ENCODE measurements at places on chromosomes 2 and 18. TPM values are rescaled to one million over a fixed set of nuclear protein-coding genes. Genes with fewer than 3 reads are reported as not detected.

GRCh38 chr2:200756618-200757321 lies 54.9 kb upstream of the BZW1 start:
- no peak for DNase-seq

SLC5A7 gene
- polyA plus RNA-seq = 0.93 TPM

COL6A3 gene
- polyA plus RNA-seq = 490 TPM

- no peak for DNase-seq
Measured at GRCh38 chr18:6205706-6206105, 209.0 kb downstream of the L3MBTL4 start.

DNA sequence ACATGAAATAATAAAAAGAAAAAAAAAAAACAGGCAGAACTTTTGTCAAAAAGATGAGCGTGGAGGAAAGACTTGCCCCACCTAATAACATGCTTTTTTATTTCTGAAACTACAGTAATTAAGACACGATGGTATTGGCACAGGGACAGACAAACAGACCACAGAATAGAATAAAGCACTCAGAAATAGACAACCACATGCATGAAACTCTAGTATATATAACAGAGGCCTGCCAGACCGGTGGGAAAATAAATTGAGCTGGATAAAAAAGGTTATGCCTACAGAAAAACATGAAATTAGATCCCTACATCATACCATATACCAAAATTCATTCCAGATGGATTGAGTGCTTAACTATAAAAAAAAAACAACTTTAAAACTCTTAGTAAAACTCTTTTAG lies 163.1 kb downstream of the NRP2 start:
- DNase-seq = no peak

DNA sequence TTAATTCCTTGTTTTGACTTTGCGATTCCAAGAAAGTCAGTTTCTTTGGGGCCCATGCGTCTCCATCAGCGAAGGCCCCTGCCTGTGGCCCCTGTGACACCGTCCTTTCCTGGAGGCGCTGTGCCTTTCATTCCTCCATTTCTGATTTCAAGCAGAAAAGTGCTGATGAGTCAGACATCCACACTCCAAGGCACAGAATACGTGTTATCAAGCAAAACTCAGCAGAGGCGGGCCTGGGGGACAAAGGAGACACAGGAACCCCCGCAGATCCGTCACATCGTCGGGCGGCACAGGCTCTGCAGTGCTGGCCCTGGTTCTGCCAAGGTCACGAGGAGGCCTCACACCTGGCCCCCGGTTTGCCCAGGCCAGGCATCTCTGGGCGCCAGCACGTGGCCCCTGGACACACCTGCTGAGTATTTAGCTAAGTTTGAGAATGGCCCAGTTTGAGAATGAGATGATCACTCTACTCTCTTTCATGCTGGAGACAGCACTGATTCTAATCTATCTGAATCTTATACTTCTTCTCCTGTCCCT lies 7.2 kb upstream of the SALL3 start:
- no peak for DNase-seq

GRCh38 chr18:48800876-48801727 lies 149.7 kb downstream of the SMAD7 start:
- no peak for DNase-seq

GRCh38 chr18:22387787-22388186 lies 29.9 kb downstream of the CTAGE1 start:
- peak; percentile 26 for DNase-seq

DNA sequence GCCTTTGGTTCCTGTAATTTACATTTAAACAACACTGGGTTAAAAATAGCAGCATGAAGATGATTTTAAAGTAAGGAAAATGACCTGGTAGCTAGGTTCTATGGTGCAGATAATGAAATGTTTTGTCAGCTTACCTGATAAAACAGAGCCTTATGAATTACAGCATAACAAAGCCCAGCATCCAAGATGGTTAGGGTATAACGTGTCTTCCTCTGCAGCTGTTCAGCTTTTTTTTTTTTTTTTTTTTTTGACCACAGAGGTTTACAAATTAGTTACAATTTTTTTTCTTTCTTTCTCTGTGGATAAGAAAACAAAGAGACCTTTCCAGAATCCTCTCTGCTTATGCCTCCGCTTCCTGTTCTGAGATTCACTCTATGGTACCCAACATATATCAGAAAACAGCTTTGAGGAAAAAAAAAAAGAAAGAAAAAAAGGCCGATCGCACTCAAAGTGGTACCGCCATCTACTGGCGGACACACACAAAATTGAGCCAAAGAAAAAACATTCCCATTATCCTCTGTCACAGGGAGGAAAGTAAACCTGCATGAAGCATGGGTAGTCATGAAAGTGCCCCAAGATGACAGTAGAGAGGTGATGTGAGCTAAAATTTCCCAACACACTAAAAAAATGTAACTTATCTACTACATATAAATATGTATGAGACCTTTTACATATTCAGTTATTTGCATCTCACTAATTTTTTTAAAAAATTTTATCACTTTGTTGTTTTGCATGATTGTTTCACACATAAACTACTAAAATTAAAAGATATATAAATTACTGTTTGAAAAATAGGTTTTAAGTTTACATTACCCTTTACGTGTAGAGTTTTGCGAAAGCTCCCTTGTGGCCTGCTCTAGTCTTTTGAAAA lies at the start of gene SCN3A:
Gene SCN3A (minus strand): TSS at position 362 of the 871 bp plus-strand sequence. CDS start 27,656 bp downstream, outside the sequence.
- DNase-seq = peak; percentile 58

DNA sequence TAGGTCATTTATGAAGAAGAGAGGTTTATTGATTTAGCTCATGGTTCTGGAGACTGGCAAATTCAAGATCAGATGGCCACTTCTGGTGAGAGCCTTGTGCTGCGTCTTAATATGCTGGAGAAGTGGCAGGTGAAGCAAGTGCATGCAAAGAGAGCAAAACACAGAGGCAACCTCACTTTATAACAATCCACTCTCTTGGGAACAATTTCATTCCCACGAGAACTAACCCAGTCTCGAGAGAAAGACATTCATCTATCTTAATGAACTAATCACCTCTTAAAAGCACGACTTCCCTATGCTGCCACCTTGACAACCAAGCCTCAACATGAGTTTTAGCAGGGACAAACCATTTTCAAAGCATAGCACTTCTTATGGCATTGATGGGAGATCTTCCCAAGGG lies 186.5 kb upstream of the RASGRP3 start:
- no peak for DNase-seq

- no peak for DNase-seq
Measured at GRCh38 chr2:44934983-44935728, 6.3 kb upstream of the SIX3 start.

SMYD5 gene
- 29.6 TPM for polyA plus RNA-seq

GRCh38 chr2:3197308-3197707 lies 180.3 kb downstream of the EIPR1 start:
- DNase-seq = no peak

RAB12 gene
- 38.2 TPM for polyA plus RNA-seq

HOXD11 gene
- polyA plus RNA-seq = not detected

DNA sequence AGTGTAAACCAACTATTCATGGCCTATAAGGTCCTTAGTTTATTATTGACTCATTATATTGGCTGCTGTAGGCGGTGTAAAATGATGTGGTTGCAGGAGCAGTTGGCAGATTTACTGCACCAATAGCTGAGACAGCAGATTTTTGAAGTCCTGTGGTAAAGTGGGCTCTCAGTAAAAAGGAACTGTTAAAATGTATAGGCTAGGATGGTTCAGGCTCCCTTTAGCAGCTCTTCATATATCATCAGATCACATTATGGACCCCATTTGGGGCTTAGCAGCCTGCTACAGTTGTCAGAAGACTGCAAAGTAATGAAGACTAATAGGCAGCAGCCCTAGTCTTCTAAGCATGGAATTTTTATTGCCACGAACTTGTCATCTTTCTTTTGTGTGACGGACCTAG lies 27.8 kb downstream of the MTX2 start:
- DNase-seq = no peak

DNA sequence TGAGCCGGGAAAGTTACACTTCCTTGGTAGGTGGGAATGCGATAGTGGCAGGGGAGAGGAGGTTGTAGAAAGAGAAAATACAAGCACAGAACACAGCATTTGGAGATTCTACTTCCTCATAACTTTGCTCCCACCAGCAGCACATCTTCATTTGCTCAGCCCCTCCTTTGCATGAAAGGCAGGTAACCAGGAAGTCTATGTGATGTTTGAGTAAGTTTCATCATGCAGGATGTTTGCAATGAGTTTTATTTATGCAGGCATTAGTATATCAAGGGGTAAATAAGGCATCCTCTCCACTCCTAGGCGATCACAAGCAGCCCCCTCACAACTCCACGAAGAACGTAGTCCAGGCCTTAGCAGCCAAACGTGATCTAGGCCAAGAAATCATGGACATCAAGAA lies 5.0 kb downstream of the RNF152 start:
- no peak for DNase-seq

DNA sequence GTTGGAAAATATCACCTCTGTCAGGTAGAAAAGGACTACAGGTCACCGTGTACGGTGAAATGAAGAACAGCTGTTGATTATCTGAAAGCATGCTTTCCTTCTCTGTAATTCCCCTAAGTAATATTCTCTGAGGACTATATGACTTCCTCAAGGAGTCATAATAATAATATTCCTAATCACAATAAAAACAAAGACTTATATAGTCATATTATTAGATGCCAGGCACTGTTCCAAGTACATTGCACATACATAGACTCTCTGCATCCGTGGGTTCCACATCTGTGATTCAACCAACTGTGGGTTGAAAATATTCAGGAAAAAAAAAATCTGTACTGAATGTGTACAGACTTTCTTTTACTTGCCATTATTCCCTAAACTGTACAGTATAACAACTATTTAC lies 512.4 kb upstream of the ID2 start:
- DNase-seq = no peak

DNA sequence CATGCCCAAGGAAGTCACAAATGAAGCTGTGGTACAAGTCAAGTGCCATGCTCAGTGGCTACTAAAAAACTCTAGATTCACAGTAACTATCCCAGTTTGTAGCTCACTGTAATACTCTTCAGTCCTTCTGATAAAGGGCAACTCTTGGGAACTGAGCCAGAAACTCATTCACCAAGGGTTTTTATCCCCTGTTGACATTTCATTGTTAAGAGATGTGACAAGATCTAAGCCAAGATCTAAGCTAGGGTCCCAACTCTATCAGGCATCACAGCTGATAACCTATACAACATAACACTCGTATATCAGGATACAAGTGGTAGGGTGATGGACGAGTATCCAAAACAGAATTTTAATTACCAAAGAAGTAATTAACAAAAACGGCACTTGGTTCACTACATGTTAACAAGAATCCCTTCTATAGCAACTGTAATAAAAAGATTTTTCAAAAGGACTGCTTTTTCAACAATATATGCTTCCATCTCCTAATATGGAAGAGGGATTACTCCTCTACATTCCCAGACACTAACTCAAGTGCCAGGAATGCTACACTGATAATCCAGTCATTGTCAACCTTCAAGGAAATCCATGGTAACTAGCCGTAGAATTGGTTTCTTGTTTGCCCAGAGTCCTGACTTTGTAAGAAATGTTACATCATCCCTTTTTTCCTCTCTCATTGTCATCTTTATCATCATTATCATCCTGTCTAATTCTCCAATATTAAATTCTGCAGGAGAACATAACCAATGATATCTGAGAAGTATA lies 111.7 kb downstream of the CDH2 start:
- no peak for DNase-seq

CPLX4 gene
- not detected for polyA plus RNA-seq

GRB14 gene
- polyA plus RNA-seq = 4.3 TPM

NEU2 gene
- not detected for polyA plus RNA-seq

GRCh38 chr18:45833846-45834245 lies 8.4 kb downstream of the SIGLEC15 start:
- no peak for DNase-seq

DNA sequence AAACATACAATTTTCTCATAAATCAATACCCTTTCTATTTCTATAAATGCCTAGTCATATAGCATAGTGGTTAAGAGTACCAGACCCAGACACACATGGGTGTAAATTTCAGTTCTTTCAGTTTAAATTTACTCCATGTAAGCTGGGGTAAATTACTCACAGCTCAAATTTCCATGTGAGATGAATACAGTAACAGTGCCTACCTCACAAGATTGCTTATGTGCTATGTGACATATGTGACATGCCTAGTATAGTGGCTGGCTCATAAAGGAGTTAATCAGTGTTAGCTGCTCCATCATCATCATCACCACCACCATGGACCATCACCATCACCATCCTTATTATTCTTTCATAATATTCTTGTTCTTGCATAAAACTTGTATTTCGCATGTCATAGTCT lies 61.6 kb upstream of the CD302 start:
- no peak for DNase-seq

DNA sequence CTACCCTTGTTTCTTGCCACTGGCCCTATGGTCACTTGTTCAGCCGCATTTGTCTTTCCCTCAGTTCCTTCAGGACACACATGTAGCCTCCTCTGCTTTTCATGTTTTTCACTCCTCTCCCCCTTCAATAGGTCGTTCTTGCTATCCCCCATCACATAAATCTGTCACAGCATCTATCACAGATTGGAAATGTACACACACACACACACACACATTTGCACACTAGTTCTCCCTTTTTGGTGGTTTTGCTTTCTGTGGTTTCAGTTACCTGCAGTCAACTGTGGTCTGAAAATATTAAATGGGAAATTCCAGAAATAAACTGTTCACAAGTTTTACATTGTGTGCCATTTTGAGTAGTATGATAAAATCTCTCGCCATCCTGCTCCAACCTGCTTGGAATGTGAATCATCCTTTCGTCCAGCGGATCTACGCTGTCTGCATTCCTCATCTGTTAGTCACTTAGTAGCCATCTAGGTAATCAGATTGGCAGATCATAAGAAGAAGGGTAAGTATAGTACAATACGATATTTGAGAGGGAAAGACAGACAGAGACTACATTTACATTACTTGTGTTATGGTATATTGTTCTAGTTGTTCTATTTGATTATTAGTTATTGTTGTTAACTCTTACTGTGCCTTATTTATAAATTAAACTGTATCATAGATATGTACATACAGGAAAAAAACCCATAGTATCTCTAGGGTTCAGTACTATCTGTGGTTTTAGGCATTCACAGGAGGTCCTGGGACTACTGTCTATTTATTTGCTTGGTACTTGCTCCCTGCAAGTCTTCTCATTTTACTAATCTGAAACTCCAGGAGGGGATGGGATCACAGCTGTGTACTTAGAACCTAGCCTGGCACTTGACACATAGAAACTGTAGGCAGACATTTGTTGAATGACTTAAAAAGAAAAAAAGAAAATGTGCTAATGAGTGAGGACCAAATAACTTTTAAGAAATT lies 86.1 kb upstream of the PNPT1 start:
- DNase-seq = no peak

DNA sequence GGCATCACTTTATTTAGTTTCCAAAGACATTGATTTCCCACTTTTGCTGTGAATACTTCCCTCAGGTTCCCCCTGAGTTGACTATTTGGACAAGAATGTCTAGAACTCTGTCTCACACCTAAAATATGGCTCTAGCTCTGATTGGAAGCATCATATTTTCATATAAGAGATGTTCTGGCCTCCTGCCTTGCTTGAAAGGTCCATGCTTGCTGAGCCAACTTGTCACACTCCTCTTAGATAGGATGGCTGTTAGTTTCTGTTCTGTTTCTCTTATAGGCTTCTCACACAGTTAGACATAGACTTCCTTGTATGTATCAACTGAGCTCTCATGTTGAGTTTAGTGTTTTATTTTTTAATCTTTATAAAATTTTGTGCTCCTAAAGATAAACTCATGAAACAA lies 87.1 kb downstream of the CNTNAP5 start:
- no peak for DNase-seq

ST8SIA3 gene
- 0.01 TPM for polyA plus RNA-seq

AQP12B gene
- polyA plus RNA-seq = 1.7 TPM

GRCh38 chr18:74291472-74291770 lies 342 bp downstream of the CYB5A start:
- no peak for DNase-seq

All from muscle of leg (tissue), 16 donors.